ENCODE measurements at places on chromosomes 2 and 18.

- DNase-seq, result no peak
Measured at GRCh38 chr2:198117406-198118041, 313.1 kb downstream of the PLCL1 start.

DNA sequence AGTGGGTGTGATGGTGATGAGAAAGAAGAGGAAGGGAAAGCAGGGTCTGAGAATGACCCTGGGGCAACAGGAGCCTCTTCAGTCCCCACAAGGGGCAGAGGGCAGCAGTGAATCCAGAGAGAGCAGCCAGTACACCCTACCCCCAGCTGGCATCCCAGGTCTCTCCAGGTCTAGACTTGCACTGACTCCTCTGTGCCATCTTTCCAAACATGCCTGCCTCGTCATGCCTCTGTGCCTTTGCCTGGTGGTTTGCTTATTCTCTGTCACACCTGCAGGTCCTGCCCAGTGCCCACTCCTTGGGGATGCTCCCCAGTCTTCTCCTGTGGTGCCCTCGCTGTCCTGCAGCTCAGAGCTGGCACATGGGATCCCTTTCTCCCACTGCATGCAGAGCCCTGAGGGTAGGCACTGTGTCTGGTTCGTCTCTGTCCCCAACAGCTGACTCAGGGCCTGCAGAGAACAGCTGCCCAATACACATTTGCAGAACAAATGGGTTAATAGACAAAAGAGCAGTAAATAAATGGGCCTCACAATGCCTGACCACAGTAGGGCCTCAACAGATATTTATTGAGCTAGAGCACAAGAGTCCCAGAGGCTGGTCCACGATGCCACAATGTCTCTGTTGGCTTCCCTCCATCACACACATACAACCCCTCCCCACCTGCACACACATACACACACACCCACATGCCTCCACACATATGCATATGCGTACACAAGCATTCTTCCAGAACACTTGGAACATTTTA is 89.8 kb downstream of the HS1BP3 start:
- DNase-seq, result no peak

DNA sequence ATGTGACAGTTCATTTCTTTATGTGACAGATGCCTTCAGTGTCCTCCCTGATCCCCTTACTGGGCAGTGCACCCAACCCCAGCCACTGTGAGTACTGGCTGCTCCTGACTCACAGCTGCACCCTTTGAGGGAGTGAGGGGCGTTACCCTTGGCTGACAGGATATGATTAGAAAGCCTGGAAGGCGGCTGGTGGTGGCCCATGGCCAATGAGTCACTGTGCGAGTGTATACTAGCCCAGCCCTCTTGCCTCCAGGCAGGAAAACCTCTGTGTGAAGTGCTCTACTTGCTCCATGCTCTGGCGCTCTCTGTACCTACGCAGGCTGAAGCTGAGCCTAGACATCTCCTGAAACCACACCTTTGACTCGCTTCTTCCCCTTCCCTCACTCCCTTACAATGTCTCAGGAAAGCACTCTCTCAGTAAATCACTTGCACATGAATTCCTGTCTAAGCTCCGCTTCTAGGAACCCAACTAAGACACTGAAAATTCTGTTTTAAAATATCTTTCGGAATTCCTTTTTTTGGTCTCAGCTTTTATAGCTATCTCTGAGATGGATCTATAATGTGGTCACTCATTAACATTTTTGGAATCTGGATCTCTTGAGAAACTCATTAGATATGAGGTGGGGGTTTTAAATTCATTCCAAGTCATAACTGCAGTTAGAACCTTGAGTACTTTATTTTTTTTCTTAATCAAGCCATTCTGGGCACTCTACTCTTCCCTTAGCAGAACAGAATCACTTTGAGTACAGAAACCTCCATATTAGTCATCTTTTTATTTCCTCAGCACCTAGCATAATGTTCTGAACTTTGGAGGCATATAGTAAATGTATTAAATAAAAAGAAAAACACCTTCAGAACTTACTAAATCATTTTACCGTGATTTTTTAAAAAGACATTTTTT is 25.3 kb upstream of the STAM2 start:
- DNase-seq, result no peak

GRCh38 chr2:10614939-10615338 is 74.8 kb downstream of the NOL10 start:
- DNase-seq, result no peak

DNA sequence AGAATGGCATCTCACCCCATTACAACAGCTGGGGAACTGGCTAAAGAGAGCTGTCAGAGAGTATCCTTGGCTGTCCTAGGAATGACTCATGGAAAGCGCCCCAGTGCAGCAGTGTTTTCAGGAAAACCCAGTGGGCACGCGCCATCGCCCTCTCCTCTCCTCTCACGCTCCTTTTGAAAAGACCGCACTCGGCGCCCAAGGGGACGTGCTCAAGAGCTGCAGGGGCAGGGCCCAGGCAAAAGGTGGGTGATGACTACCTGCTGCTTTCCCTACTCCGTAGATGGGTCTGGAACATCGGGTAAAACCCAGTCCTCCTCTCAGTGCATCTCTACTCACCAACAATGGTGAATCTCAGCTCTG is 68.1 kb downstream of the EMILIN2 start:
- no peak for DNase-seq

GRCh38 chr2:156472686-156473085 is 36.5 kb downstream of the GPD2 start:
- DNase-seq, result no peak

DNA sequence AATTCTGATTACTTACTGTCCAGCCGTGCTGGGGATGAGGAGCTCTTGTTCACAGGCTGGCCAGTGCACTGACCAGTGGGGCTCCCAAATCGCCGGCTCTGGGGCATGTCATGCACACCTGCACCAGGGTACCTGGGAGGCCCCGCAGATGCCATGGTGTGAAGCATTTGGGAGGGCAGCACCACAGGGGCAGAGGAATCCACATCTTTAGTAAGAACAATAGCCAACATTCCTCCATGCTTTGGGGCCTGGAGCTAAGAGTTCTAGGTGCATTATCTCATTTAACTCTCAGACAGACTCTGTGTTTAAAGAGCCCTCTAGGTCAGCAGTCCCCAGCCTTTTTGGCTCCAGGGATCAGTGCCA is 104.2 kb downstream of the ACKR3 start:
- DNase-seq, result no peak

GRCh38 chr2:46657042-46657504 is 177.7 kb downstream of the TMEM247 start:
- DNase-seq, result no peak

DNA sequence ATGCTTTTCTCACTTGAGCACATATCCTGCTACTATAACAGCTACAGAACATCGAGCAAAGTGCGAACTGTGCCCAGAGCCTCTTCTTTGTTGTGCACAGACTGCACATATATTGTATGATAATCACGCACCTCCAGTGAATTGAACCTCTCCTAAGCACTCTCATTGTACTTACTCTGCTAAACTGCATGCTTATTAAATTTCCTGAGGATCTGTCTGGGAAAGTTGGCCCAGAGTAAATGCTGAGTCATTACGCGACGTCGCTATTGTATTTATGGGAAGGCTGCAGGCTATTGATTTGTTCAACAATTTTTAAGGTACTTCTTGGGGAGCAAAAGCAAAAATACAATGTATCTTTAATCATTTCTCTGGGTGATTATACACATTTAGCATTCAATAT is 399.6 kb upstream of the DSEL start:
- no peak for DNase-seq

- DNase-seq, result no peak
Measured at GRCh38 chr2:109129356-109129920, 433 bp downstream of the SH3RF3 start.

- DNase-seq, result no peak
Measured at GRCh38 chr2:112869258-112869842, 32.8 kb upstream of the IL1B start.

DNA sequence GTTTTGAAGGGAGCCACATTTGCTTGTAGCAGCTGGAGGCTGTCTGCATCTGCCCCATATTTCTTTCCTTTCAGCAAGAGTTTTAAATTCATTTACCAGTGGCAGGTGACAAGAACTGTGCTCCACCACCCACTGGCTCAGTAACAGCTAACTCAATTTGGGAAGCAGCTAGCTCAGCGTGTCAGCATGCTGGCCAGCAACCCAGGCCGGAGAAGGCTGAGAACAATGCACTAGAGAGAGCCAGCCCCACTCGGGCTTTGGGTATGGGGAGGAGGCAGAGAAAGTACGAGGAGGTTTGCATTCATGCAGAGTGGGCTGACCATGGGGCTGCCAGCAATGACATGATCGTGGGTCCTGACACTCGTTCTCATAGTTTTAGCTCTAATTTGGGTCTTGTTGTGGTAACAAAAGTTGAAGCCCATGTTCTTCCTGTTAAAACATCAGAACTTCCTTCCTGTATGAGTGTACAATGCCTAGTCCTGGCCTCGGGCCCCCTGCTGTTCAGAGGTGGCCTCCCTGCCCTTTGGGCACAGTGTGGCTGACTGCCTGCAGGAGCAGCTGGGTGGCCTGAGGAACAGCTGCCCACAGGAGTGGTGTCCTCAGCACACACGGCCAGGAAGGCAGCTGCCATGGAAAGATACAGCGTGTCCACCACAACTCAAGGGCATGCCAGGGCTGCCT is 23.0 kb downstream of the CDC42EP3 start:
- DNase-seq, result no peak

- DNase-seq, result no peak
Measured at GRCh38 chr2:69389271-69389670, 2.2 kb upstream of the GFPT1 start.

GRCh38 chr18:79203017-79203605 is 133.9 kb downstream of the ATP9B start:
- no peak for DNase-seq

DNA sequence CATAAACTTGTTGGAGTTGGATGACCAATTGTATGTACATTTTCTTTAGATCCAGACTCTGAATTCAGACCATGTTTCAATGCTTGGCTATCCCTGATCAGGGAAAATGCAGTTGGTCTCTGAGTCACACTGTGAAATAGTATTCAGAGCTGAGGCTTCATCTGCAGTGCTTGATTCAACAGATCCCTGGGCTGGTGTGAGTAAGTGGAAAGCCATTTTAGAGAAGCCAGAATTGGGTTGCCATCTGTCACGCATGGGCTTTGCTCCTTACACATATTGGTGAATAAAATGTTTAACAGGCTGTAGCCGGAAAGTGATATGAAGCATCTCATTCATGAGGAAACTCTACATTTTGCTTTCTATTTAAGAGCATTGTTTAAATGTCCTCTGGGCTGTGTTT is 50.0 kb upstream of the ACYP2 start:
- DNase-seq, result no peak

- no peak for DNase-seq
Measured at GRCh38 chr2:189287982-189288521, 108.5 kb upstream of the COL5A2 start.

GRCh38 chr18:28045176-28045810 is 131.6 kb downstream of the CDH2 start:
- no peak for DNase-seq

DNA sequence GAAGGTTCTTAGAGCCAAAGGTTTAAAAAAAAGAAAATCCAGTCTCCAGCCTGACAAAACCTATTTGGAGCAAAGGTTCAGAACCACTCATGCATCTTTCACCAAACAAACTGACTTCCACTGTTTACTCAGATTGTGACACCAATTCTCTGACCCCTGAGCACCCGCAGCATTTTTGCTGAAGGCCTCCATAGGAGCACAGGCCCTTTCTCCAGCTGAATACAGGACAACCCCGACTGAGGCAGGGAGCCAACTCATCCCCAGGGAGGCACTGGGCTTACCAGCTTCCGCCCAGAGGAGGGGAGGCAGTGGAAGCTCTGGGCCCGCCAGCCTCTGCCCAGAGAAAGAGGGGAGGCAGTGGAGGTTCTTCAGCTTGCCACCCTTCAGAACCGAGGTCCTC is 51.0 kb upstream of the CNGA3 start:
- DNase-seq, result no peak

GRCh38 chr18:41906528-41907146 is 48.4 kb upstream of the PIK3C3 start:
- no peak for DNase-seq

DNA sequence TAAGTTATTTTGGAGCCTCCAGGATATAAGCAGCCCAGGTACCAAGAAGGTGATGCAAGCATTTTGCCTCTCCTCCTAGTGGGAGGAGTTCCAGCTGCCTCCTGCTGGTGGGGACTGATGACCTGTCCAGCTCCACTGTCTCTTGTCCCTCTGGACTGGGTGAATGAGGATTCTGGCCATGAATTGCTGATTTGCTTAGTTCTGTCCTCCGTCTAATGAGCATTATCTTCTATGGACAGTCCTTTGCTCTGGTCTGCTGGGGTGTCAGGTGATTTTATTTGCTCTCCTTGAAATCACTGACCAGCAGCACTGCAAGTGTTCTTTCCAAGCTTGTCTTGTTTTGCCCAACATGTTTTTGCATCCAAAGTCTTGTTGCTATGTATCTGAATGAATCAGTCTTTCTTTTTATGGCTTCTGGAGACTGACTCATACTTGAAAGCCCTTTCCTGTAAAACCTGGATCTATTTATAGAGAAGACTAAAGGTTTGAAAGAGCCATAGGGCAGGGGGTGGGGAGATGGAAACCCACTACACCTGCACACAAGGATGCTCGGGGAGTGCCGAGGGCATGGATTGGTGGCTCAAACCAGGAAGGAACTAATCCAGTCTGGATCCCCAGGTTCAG is 40.5 kb upstream of the EFHD1 start:
- DNase-seq, result no peak
